ENCODE measurements at places on chromosomes 3 and 15. TPM values are rescaled to one million over a fixed set of nuclear protein-coding genes. Genes with fewer than 3 reads are reported as not detected.

The CFAP20DC gene
- 2.1 TPM for total RNA-seq

The SLC22A14 gene
- not detected for total RNA-seq

- no peak overlapping the region for H3K4me3 ChIP-seq
- H3K36me3 ChIP-seq = peaks cover 32% of the 10 kb centered on the region
- no peaks in the 10 kb centered on the region for H3K27me3 ChIP-seq
Observed at GRCh38 chr3:196803891-196804468, 63.7 kb upstream of the SENP5 start.

DNA sequence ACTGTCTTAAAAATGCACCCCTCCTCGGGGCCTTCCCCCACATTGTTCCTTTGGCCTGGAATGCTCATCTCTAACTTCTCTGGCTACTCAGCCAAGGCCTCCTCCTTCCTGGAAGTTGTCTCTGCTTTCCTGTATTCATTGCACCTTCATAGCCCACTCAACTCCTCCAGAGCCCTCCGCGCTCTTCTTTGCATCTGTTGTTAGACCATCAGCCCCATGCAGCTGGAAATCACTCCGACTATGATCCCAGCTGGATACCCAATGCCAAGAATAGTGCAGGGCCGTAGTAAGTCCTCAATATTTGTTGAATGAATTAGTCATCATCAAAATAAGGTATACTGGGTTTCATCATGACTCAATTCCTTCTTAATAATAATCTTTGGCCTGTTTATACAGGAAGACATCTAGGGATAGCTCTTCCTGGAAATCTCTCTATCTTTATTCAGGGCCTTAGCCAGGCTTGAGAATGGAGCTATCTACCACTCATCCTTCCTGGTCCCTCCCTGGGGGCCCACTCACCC lies 112.7 kb downstream of the SYNPR start:
- no peak overlapping the region for H3K27ac ChIP-seq
- DNase-seq = no peak
- H3K27me3 ChIP-seq = no peaks in the 10 kb centered on the region
- no peaks in the 10 kb centered on the region for H3K36me3 ChIP-seq
- H3K4me1 ChIP-seq = no peaks in the 10 kb centered on the region

GRCh38 chr15:34241376-34242330 lies 16.8 kb downstream of the EMC4 start:
- H3K4me3 ChIP-seq = no peak overlapping the region
- no peaks in the 10 kb centered on the region for H3K27me3 ChIP-seq
- peaks cover 61% of the 10 kb centered on the region for H3K36me3 ChIP-seq
- no peak for DNase-seq
- no peaks in the 10 kb centered on the region for H3K4me1 ChIP-seq

GRCh38 chr3:174710612-174711011 lies 148.5 kb upstream of the NAALADL2 start:
- H3K4me1 ChIP-seq = no peaks in the 10 kb centered on the region
- no peaks in the 10 kb centered on the region for H3K36me3 ChIP-seq
- H3K27ac ChIP-seq = no peak overlapping the region
- DNase-seq = no peak
- no peaks in the 10 kb centered on the region for H3K27me3 ChIP-seq

DNA sequence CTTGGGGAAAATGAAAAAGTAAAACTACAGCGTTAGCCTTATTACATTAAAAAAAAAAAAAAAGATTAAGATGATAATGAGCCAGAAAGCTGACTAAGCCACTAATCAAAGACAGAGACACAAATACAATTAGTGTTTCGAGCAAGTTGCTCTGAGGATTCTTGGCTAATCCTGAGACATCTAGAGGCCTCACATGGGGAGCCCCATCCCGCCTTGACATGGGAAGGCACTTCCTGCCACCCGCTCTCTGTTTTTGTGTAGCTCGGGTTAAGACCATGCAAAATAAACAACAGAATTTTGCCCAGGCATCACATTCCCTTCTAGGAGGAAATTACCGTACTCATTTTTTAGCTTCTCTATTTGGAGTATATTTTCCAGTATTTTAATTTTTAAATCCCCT lies 15.3 kb downstream of the HESX1 start:
- no peak for DNase-seq
- no peak overlapping the region for H3K27ac ChIP-seq
- H3K4me3 ChIP-seq = no peak overlapping the region
- no peaks in the 10 kb centered on the region for H3K4me1 ChIP-seq
- no peaks in the 10 kb centered on the region for H3K27me3 ChIP-seq
- H3K36me3 ChIP-seq = no peaks in the 10 kb centered on the region

DNA sequence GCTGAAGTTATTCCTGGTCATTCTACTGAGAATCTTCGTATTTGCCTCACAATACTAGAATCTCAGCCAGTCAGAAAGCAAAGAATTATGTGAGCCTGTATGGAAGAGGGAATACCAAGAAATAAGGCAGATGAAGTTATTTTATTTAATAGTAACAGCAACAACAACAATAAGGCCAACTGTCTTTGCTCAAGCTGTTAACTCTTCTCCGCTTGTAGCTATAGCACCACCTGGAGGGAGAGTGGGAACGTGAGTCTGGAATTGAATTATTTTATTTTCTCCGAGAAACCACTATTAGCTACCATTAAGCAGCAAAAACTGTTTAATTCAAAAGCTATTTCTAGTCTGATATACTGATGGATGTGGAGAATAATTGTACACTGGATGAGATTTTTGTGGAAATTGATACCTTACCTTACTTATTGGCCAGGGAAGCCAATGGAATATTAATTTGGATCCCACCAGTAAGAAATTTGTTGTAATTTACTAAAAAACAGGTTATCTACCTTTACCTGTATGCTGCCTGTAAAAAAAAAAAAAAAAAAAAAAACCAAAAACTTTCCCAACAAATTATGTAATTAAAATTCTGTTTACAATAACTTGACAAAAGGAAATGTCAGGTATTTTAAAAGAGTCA lies 50.1 kb downstream of the CALML4 start:
- no peaks in the 10 kb centered on the region for H3K36me3 ChIP-seq
- H3K27me3 ChIP-seq = no peaks in the 10 kb centered on the region
- no peak for DNase-seq
- H3K4me1 ChIP-seq = no peaks in the 10 kb centered on the region
- H3K4me3 ChIP-seq = no peak overlapping the region

- H3K27me3 ChIP-seq = no peaks in the 10 kb centered on the region
- no peak for DNase-seq
- no peak overlapping the region for H3K27ac ChIP-seq
Observed at GRCh38 chr3:51559411-51559888, 20.9 kb downstream of the RAD54L2 start.

DNA sequence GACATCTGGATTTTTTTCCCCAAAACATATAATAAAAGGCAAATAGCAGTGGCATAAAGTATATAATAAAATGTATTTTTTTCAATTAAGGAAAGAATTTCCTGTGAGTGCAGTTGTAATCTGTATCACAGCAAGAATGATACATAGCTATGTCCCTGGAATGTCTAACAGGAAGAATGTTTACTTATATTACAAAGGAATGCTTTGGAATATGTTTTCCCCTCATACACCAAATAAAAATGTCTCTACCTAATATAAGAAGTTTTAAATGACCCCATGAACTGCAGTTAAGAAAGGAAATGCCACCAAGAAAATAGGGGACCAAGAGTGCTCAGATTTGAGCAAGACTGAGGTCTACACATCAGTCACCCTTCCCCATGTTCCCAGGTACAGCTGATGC lies 38.0 kb upstream of the ATP11B start:
- no peaks in the 10 kb centered on the region for H3K27me3 ChIP-seq
- H3K27ac ChIP-seq = no peak overlapping the region
- DNase-seq = no peak

DNA sequence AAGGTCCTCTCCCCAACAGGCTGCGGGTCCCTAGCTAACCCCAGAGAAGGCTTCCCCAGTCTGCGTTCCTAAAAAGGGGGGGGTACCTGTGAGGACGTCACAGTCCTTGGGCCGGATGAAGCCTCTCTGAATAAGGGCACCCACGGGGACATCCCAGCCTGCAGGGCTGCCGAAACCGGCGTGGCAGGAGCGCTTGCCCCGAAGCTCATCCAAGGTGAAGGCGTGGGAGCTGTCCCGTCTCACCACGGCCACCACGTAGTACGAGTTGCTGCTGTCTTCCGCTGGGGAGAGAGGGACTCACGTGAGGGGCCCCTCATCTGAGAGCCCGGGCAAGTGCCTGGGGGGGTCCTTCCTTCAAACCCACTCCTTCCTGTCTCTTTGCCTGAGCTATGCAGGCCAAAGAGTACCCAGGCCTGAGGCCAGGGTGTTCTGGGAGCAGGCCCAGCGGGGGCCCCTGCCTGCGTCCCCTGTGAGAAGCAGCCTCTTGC lies 20.0 kb downstream of the MELTF start:
- H3K36me3 ChIP-seq = no peaks in the 10 kb centered on the region
- no peak overlapping the region for H3K27ac ChIP-seq
- H3K4me1 ChIP-seq = no peaks in the 10 kb centered on the region

DNA sequence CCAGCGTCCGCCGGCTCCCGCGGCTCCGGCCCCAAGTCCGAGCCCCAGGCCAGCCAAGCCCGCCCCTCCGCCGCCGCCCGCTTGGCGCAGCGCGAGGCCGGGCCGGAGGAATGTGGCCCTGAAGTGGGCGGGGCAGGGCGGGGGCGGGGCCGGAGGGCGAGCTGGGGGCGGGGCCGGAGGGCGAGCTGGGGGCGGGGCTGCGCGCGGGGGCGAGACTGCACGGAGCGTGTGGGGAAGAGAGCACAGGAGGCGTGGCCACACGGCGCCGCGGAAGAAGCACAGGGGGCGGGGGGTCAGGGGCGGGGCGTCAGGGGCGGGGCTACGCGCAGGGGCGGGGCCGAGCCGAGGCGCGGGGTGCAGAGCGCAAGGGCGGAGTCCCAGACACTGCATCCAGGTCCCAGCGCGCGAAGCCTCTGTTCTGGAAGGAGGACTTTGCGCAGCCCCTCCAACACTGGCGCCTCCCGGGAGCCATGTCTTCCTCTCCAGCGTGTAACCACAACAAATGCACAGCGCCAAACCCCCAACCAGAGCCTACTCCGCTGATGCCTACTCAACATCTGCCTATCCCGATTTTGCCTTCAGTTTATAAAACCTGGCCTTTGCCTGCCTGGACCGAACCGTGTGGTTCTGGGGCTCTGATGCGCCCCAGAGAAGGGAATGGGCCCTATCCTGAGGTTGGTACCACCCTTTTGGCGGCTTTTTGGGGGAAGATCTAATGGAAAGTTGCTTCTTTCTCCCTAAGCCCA lies 105.5 kb downstream of the IQSEC1 start:
- DNase-seq = peak; percentile 99
- no peaks in the 10 kb centered on the region for H3K36me3 ChIP-seq
- H3K27me3 ChIP-seq = no peaks in the 10 kb centered on the region

- peaks cover 16% of the 10 kb centered on the region for H3K36me3 ChIP-seq
- no peak overlapping the region for H3K27ac ChIP-seq
- no peak overlapping the region for H3K4me3 ChIP-seq
Observed at GRCh38 chr15:65577129-65577996, 33.6 kb downstream of the INTS14 start.

The CSPG4 gene
- 1.5 TPM for total RNA-seq

The GOLGA6L4 gene
- total RNA-seq = 0.23 TPM

GRCh38 chr3:177652556-177653291 lies 455.4 kb upstream of the TBL1XR1 start:
- H3K4me3 ChIP-seq = no peak overlapping the region
- no peak overlapping the region for H3K27ac ChIP-seq
- DNase-seq = no peak
- no peaks in the 10 kb centered on the region for H3K36me3 ChIP-seq
- H3K27me3 ChIP-seq = no peaks in the 10 kb centered on the region

- no peaks in the 10 kb centered on the region for H3K27me3 ChIP-seq
- DNase-seq = no peak
- H3K36me3 ChIP-seq = no peaks in the 10 kb centered on the region
- peak overlapping the region; percentile 52 for H3K27ac ChIP-seq
- H3K4me3 ChIP-seq = no peak overlapping the region
Observed at GRCh38 chr3:172103724-172104123, 64.3 kb downstream of the FNDC3B start.

DNA sequence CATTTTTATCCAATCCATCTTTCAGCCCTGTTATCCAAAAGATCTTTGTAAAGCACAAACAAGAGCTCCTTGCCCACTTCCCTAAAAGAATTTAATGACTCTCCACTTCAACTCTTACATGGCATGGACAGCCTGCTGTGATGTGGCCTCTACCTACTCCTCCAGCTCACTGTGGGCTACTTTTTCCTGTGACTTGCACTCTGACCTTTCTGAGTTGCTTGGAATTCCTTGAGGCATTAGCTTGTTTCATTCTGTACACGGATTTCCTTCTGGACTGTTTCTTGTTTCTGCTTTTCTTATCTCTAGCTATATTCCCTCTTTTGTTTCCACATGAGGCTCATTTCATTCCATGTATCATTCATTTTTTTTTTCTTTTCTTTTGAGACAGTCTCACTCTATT lies 15.2 kb downstream of the QTRT2 start:
- H3K27ac ChIP-seq = no peak overlapping the region
- H3K27me3 ChIP-seq = no peaks in the 10 kb centered on the region
- no peaks in the 10 kb centered on the region for H3K4me1 ChIP-seq
- peaks cover 28% of the 10 kb centered on the region for H3K36me3 ChIP-seq
- no peak for DNase-seq
- no peak overlapping the region for H3K4me3 ChIP-seq

GRCh38 chr15:89566181-89566580 lies 9.1 kb upstream of the TICRR start:
- no peak overlapping the region for H3K27ac ChIP-seq
- no peak for DNase-seq
- H3K36me3 ChIP-seq = no peaks in the 10 kb centered on the region
- H3K27me3 ChIP-seq = no peaks in the 10 kb centered on the region

DNA sequence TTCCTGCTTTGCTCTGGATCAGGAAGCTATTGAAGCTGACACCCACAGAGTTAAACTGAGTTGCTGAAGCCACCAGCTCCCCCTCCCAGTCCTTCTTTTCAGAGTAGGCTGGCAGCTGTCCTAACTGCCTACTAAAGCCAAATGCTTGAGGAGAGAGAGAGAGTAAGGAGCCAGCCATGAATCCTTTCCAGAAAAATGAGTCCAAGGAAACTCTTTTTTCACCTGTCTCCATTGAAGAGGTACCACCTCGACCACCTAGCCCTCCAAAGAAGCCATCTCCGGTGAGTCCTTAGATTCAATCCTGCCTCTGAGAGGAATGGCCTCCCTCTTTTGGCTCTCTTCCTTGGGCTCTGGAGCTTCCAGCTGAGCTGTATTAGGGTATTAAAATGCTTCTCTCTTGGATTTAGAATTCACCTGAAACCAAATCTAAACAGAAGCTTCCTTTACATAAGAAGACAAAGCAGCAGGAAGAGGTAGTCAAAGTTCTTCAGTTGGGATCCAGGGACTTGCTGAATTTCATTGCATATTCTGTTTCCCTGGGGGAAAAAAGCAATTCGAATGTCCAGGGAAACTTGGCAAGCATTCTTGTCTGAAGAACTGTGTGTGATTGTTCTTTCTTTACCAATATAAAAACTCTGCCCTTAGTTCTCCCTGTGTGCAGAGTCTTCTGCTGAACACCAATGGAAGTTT lies at the start of gene SLC15A2:
SLC15A2 (plus strand) TSS at position 101 of the 690 bp plus-strand sequence; CDS start at position 177, 76 bp downstream.
- peaks cover 4% of the 10 kb centered on the region for H3K4me1 ChIP-seq
- no peaks in the 10 kb centered on the region for H3K36me3 ChIP-seq
- DNase-seq = no peak
- H3K27me3 ChIP-seq = no peaks in the 10 kb centered on the region
- H3K27ac ChIP-seq = no peak within 1 kb of the TSS
- H3K4me3 ChIP-seq = no peak within 1 kb of the TSS

Measured in liver (tissue), 10 donors.